ENCODE measurements at places on chromosomes 2 and 18. TPM values are rescaled to one million over a fixed set of nuclear protein-coding genes. Genes with fewer than 3 reads are reported as not detected.
A peak's percentile ranks its signal among the peaks of the same experiment; 100 is the strongest.

FIGN gene
- 11.3 TPM for total RNA-seq

DNA sequence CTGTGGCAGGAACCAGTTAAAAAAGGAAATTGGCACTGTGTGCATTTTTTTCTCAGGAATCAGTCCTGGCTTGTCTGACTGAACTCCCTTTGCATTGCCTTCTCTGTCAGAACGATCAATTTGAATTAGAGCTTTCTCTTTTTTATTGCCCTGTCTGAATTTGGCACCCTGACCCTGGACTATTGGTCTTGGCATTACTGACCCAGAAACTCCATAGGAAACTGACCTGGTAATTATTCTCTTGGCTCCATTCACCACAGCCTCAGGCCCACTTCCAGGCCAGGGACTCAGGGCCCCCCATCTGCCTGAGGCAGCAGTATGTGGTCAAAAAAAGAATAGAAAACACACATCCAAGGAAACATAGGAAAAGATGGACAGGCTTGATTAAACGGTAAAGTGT lies 32.0 kb upstream of the CCDC88A start:
- H3K27ac ChIP-seq, result no peak overlapping the region
- no peaks in the 10 kb centered on the region for H3K36me3 ChIP-seq
- DNase-seq, result no peak
- H3K4me3 ChIP-seq, result no peak overlapping the region

DNA sequence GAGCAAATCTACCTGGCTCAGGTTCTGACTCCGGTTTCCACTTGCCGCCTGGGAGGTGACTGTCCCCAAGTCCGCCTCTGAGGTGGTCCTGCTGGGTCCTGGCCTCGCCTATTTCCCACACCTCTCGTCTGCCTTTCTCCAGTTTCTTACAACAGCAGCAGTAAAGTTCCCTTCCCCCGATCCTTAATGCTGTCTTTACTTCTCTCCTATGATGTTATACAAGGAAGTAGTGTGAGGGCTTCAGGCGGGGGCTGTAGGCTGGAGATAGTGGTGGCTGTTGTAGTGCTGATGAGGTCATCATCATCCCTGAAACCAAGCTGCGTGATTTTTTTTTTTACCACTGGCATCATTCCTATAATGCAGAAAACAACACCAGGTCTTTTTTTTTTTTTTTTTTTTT lies 18.9 kb downstream of the TGIF1 start:
- no peak overlapping the region for H3K4me3 ChIP-seq
- H3K4me1 ChIP-seq, result no peaks in the 10 kb centered on the region
- peak; percentile 42 for DNase-seq
- no peak overlapping the region for H3K27ac ChIP-seq

- peaks cover 23% of the 10 kb centered on the region for H3K4me1 ChIP-seq
- no peaks in the 10 kb centered on the region for H3K36me3 ChIP-seq
- H3K27ac ChIP-seq, result no peak overlapping the region
Measured at GRCh38 chr2:172460780-172461201, 33.4 kb downstream of the ITGA6 start.

Data from esophagus muscularis mucosa (tissue), 4 donors.